ENCODE measurements at places on chromosomes 1 and 21.
A peak's percentile ranks its signal among the peaks of the same experiment; 100 is the strongest.

- DNase-seq: no peak
These were observed 36.8 kb downstream of the DIPK1A start for GRCh38 chr1:92924501-92924900.

DNA sequence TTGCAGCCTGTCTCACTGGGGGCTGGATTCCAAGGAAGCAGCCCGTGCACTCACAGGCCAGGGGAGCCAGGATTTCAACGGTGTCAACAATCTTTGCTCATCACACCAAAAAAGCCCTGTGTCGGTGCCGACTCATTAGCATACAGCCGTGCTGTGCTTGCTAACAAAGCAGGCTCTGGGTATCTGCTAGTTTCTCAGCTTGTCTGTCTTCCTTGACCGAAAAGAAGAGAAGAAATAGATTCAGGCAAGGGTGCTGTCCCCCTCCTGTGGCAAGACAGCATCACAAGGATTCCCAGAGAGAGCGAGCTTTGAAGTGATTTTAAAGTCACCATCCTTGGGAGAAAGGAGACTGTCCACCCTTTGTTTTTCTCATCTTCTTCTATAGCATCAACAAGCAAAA lies 214.7 kb downstream of the SDCCAG8 start:
- DNase-seq: no peak

- no peak for DNase-seq
These were observed 57.5 kb downstream of the KCNT2 start for GRCh38 chr1:196550731-196551130.

- no peak for DNase-seq
These were observed 14.4 kb upstream of the CAMTA1 start for GRCh38 chr1:6770751-6771440.

GRCh38 chr1:155176544-155177071 lies 3.0 kb downstream of the TRIM46 start:
- peak; percentile 84 for DNase-seq

- DNase-seq: no peak
These were observed 280.3 kb downstream of the HMCN1 start for GRCh38 chr1:186014370-186015037.

DNA sequence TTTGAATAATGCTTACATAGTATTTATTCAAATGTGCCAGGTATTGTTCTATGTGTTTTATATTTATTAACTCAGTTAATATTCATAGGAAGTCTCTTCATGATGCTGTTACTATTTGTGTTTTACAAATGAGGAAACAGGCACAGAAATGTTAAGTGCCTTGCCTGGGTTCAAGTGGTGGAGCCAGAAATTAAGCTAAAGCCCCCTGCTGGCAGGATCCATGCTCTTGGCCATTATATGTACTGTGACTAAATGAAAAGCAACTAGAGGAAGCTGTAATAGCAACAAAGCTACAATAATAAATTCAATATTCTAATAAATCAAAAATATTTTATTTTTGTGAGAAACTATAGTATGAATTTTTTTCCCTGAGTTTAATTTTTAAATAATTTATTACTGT lies 30.0 kb downstream of the IARS2 start:
- no peak for DNase-seq
